ENCODE measurements at places on chromosomes 11 and 22. TPM values are rescaled to one million over a fixed set of nuclear protein-coding genes. Genes with fewer than 3 reads are reported as not detected.

DNA sequence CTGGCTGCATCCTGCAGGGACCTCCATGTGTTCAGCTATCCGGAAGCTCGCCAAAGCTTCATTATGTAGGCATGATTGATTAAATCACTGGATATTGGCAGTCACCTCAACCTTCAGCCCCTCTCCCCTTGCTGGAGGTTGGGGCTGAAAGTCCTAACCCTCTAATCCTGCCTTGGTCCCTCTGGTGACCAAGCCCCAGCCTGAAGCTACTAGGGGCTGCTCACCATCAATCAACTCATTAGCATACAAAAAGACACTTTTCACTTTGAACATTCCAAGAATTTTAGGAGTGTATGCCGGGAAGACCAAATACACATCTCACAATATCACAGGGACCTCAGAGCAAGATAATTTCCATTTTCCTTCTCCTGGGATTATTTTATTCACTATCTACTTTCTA lies 38.8 kb upstream of the TPBGL start:
- no peak for DNase-seq

Gene ANKK1
- 0.67 TPM for total RNA-seq

GRCh38 chr11:92297567-92298553 lies 73.2 kb downstream of the FAT3 start:
- DNase-seq: no peak

Gene CCDC116
- total RNA-seq: 0.53 TPM

Gene THAP7
- 20.0 TPM for total RNA-seq

Measured in left colon (tissue), 2 donors.